ENCODE measurements at places on chromosomes 4 and X. TPM values are rescaled to one million over a fixed set of nuclear protein-coding genes. Genes with fewer than 3 reads are reported as not detected.

The CDX4 gene
- total RNA-seq: not detected

The PCDH11X gene
- 0.29 TPM for total RNA-seq

The CCDC149 gene
- 14.8 TPM for total RNA-seq

The ACSL4 gene
- 56.2 TPM for total RNA-seq

The NAP1L2 gene
- 2.6 TPM for total RNA-seq

The OTC gene
- not detected for total RNA-seq

The SPANXN1 gene
- not detected for total RNA-seq

The UGT8 gene
- total RNA-seq: 38.4 TPM

The MAGEC1 gene
- not detected for total RNA-seq

The USP17L30 gene
- not detected for total RNA-seq

The CCSER1 gene
- total RNA-seq: 98.9 TPM

The SPANXA1 gene
- not detected for total RNA-seq

The TBC1D19 gene
- total RNA-seq: 38.1 TPM

The QRFPR gene
- total RNA-seq: 2.9 TPM

The ZNF630 gene
- 3.4 TPM for total RNA-seq

The SHROOM4 gene
- total RNA-seq: 21.8 TPM

The AFM gene
- total RNA-seq: 10.0 TPM
